GM12878 (cell line): ENCODE measurements at places on chromosomes 16 and 17.

GRCh38 chr17:79838522-79839274 lies 542 bp downstream of the CBX4 start:
- DNase-seq = no peak

DNA sequence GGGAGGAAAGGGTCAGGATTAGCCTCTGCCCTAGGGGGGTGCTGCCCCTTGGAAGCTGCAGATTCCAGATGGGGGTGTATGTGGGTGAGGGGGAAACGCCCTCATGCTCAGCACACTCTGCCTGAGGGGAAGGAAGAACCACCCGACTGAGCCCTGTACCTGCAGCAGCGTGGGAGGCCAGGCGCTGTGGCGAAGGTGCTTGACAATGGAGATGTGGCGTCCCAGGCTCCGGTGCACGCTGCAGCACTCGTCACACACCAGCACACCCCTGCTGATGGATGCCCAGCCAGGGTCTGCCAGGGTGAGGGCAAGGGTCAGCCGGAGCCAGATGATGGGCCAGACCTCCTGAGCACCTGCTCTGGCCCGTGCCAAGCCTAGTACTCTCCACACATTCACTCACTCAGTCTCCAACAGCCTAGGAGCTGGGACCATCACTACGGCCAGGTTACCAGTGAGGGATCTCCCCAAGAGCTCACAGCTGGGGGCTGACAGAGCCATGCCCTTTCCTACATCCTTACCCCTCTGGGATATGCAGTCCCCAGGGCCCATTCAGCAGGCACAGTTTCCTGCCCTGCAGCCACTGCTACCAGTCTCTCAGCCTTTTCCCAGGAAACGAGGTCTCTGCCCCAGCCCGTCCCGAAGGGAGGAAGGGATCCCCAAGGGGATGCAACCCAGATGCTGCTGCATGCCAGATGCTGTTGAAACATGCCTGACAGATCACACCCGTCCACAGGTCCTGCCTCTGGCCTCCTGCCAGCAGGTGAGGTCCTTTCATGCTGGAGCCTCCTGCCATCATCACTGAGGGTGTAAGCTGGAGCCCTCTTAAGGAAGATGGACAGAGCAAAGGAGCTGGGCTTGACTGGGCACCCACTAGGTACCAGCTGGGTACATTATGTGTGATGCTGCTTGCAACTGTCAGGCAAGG lies 5.9 kb downstream of the GIT1 start:
- no peak for DNase-seq

GRCh38 chr17:45867702-45868101 lies 23.0 kb downstream of the SPPL2C start:
- no peak for DNase-seq

- no peak for DNase-seq
Measured at GRCh38 chr17:70855401-70856054, 686.2 kb downstream of the KCNJ2 start.

GRCh38 chr17:33534087-33534486 lies 241.0 kb upstream of the ASIC2 start:
- DNase-seq = no peak
